ENCODE measurements at places on chromosomes 2 and 18. TPM values are rescaled to one million over a fixed set of nuclear protein-coding genes. Genes with fewer than 3 reads are reported as not detected.
A peak's percentile ranks its signal among the peaks of the same experiment; 100 is the strongest.

The LCT gene
- not detected for polyA plus RNA-seq

The MATN3 gene
- polyA plus RNA-seq: 6.9 TPM

The MRO gene
- polyA plus RNA-seq: 0.01 TPM

The RPS27A gene
- 2,117 TPM for polyA plus RNA-seq

The EVA1A gene
- 22.8 TPM for polyA plus RNA-seq

The C2orf80 gene
- polyA plus RNA-seq: not detected

The ANKRD62 gene
- not detected for polyA plus RNA-seq

- DNase-seq: no peak
Measured at GRCh38 chr2:210546424-210547208, 9.8 kb upstream of the CPS1 start.

DNA sequence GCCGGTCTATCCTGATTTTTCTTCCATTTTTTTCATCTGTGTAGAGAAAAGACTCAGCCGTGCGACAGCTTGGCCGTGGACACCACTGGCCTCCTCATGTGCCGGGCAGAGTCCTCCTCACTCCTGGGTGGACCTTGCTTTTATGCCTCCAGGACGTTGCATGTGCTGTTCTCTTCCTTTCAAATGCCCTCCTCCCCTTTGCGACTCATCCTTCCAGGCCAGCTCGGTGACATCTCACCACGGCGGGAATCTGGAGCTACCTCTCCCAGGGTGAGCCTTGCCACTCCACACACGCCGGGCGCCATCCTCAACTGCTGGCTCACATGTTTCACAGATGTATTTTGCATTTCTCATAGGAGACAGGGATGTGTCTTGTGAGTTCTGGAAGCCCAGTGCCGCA is 198.5 kb upstream of the HDAC4 start:
- no peak for DNase-seq

- DNase-seq: peak; percentile 64
Measured at GRCh38 chr2:69779258-69780001, 37.5 kb downstream of the ANXA4 start.

- DNase-seq: no peak
Measured at GRCh38 chr2:84290537-84290936, 168.5 kb downstream of the SUCLG1 start.

- DNase-seq: no peak
Measured at GRCh38 chr2:128600581-128601297, 282.1 kb upstream of the HS6ST1 start.

GRCh38 chr2:200863782-200864175 is 679 bp downstream of the CLK1 start:
- peak; percentile 9 for DNase-seq

GRCh38 chr2:69567909-69568300 is 75.6 kb downstream of the AAK1 start:
- no peak for DNase-seq

DNA sequence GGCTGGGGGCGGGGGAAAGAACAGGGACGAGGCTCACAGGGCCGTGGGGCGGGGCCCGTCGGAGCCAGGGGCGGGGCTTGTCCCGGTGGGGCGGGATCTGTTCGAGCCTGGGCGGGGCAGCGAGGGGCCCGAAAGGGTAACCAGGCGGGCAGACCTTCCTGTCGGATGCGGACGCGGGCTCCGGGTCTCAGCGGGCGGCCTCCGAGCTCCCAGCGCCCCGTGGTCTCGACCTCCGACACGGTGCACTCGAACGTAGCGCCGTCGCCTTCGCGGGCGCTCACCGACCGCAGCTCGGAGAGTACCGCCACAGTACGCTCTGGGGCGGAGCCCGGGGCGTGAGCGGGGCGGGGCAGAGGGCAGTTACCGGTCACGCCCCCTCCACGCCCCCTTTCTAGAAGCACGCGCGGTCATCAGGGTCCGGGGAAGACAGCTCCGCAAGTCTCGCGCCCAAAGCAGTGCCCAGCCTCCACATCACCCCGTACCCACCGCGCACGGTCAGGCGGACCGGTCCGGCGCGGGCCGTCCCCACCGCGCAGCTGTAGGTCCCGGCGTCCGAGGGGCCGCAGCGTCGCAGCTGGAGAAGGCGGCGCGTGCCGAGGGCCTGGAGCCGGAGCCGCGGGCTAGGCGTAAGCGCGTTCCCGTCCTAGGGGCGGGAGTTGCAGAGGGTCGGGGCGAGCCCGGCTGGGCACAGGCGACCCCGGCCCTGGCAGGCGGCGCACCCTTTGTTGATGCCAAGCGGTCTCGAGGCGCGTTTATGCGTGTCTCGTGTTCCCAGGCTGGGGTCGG is 8.7 kb downstream of the TMEM198 start:
- peak; percentile 74 for DNase-seq

DNA sequence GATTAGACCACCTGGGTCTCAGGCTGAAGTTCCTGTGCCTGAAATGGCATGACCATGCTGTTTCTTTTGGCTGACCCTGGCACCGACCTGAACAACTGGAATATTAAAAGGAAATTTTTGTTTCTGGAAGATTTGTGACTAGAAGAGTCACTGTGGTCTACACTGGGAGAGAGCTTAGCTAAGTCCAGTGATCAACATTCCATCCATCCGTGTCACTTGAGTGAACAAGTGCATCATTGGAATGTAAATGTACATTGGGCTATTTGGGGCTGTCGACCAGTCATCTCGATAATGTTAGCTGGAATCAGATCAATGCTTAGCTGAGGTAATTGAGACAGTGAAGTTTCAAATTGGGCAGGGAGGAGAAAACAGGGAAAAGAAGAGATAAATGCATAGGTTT is 95.4 kb upstream of the CCDC85A start:
- DNase-seq: peak; percentile 30

DNA sequence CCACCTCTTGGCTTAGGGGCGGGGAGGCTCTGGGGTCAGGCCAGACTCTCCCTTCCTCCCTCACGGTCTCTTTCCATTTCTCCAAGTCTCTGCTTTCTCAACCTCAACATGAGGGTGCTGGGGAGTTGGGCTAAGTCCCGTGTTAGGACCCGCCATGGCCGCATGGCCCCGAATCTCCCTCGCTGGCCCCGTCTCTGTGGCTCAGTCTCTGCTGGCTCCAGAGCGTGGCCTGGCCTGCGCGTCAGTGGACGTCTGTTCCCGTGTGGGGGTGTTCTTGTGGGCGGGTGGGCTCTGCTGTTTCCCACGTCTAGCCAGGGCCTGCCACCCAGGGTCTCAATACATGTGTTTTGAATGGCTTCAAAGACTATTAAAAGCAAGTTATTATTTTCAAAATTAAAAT is 12.4 kb downstream of the ALLC start:
- DNase-seq: no peak

DNA sequence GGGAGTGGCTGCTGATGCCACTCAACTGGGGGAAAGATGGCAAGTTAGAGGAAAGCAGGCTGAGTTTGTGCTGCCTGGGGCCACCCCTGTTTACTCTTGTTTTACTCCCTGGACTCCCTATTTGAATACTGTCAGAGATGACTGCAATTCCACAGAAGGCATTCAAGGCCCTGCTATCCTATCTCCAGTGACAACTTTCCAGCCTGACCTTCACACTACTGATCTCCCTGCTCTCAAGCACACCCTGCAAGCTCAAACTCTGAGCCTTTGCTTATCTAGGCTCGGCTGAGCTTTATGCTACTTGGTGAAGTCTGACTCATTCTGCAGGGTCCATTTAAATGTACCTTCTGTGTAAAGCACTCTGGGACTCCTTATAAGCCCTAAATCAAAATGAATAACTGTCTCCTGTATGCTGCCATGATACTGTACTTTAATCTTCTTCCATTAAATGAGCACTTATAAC is 39.3 kb upstream of the DSG1 start:
- DNase-seq: no peak

- DNase-seq: no peak
Measured at GRCh38 chr18:26909599-26910290, 44.2 kb upstream of the AQP4 start.

DNA sequence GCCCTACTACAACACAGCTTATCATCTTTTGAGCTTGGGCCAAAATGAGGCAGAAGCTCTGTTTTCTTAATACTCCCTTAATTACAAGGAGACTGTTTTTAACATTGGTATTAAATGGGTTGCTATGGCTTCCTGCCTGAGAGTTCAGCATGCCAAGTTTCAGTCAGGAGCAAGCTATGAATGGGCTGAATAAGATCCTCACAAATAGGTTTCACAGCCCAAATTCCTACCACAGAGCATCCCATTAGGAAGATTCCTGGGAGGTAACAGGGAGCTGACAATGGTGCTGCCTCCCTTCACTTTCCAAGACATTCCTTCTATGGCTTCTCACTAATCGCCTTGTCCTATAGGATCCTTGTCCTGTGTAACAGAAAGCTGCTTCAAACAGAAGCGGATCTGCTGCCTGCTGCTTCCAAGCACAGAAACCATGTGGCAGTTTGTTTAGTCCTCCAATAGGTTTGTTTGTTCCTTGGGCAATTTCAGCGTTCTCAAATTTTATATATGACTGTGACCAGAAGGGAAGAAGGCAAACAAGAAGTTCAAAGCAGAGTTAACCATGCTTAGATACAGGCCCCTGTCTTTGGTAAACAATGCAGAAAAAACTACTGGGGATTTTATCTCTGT is 70.9 kb downstream of the NCKAP5 start:
- peak; percentile 62 for DNase-seq

GRCh38 chr18:5900262-5900661 is 4.9 kb upstream of the TMEM200C start:
- peak; percentile 91 for DNase-seq

DNA sequence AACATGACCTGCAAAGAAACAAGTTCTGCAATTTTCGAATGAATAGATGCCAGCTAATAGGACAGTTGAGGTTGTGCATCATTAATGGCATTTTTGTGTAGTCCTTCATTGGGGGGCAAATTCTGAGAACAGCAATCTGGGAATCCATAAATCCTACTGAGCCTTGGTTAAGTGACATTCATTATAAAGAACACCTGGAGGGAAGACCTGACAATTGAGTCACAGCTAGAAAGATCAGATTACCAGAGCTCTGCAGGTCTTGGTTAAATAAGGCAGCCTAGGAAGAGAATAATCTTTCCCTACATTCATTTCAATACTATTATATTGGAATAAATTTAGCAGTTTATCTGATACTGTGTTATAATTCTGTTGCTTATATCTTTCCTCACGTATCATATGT is 14.3 kb downstream of the KCNH7 start:
- no peak for DNase-seq

DNA sequence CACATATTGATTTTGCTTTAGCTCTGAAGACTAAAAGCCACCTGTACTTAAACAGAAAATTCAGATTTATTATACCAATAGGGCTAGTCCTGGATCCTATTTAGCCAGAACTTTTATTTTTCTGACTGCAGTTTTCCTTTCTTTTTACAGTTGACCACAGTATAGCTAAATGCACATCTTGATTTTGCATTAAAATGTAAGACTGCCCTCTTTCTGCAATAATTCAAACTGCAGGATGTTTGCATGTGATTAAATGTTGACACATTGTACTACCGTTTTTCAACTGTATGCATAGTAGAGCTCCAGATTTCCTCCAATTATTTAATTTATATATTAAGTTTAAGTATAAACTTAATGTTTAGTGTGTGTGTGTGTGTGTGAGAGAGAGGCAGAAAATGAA is 1262.9 kb downstream of the SUCLG1 start:
- DNase-seq: peak; percentile 75

DNA sequence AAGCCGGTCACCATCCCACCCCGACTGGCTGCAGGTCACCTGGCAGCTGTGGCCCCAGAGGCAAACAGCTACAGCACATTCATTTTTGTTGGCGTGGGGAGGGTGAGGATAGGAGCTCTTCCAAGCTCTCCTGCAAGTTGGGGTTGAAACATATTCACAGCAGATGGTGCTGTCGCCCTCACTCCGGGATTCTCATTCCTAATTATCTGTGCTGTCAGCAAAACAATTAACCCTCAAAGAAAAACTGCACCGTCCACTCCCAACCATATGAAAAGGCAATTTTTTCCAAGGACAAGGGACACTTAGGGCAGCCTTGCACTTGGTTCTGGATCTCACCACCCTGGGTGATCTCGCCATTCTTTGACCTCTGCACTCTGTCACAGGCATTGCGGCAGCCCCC is 68.6 kb downstream of the ZBTB7C start:
- DNase-seq: no peak

GRCh38 chr2:112257575-112257974 is 2.7 kb upstream of the ZC3H8 start:
- DNase-seq: no peak

DNA sequence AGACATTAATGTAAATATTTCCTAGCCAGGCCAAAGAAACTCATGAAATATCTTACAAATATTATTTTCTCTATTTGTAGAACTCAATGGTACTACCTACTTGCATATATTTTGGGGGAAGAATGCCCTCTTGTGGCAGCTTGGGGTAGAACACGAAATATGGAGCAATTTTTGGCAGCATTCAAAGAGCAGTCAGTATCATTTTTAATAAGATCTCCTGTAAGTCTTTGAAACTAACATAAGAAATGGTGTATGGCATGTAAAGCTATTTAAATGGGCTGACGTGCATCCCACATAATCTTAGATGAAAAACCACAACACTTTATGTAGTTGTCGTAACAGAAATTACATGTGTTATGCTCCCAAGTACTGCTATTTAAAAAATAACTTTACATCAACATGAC is 62.3 kb upstream of the CCDC195 start:
- DNase-seq: peak; percentile 74

GRCh38 chr2:70460333-70460732 is 93.3 kb downstream of the TGFA start:
- DNase-seq: no peak

DNA sequence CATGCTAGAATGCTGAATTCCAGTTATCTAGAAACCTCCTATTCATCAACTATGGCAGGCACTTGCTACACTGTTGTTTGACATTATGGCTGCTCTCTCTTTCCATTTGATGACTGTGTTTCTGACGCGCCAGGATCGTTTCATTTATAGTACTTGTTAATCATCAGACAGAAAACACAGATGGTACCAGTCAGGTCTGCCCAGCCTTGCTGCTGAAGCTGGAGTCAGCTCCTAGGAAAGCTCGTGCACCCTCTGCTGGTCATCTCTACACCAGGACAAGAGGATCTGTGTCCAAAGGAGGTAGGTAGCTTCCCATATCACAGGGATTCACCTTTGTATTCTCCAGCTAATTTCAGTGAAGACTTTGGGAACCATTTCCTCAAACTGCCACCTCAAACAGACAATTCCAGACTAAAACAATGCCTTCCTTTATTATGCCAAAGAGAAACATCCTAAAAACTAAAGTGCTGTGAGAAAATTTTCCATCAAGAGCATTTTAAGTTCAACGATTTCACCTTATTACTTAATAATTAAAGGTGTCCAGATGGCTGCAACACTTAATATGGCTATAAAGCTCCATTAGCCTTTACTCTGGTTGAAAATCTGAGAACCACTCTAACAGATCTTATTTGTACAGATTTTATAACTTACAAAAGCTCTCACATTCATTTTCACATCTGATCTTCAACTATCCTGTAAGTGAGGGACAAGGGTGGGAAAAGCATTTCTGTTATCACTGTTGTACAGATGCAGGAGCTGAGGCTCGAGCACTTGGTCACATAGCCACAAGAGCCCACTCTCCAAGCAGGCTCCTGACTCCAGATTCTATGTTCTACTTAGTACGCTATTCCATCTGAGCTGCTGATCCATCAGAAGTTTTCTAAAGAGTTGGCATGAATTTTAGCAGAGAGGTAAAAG is 17.5 kb downstream of the METTL8 start:
- peak; percentile 95 for DNase-seq
